Stimulated activated CD8-positive, alpha-beta memory T cell treated with anti-CD3 and anti-CD28 coated beads, Interleukin-15, amount 100 ng/mL, for 48 hours (primary cell): ENCODE measurements at places on chromosomes 16 and 17.

GRCh38 chr16:67872131-67872630 lies 671 bp upstream of the EDC4 start:
- DNase-seq: no peak

GRCh38 chr17:4839221-4839620 lies 6.1 kb downstream of the MINK1 start:
- no peak for DNase-seq

DNA sequence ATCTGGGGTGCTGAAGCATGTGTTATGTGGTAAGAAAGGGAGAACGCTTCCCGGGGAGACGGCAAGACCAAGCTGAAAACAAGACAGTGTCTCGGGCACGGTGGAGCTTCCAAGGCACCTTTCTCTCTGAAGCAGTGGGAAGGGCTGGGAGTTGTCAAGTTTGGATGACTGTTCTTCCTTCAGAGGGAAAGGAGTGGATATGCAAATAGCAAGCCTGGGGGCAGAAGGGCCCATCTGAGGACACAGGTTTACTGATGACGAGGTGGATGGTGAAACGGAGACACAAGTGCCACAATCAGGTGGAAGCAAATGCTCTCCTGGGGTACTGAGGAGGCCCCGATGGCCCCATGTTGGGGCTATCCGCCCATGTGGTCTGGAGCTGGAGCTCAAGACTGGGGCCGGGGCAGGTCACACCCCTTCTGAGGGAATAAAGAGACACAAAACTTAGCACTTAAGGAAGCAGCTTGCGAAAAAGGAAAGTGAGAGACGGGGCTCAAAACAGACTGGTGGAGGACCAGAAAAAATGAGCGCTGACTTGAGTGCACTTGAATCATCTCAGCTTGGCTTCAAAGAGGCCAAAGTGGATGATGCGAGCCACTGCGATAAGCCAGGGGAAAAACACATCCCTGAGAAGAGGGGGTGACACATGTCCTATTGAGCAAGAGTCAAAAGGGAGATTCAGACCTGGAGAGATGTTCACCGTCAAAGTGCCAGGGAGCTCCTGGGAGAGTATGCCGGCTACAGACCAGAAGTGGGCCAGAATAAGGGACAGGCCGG lies 34.8 kb upstream of the MTSS2 start:
- DNase-seq: no peak

- DNase-seq: no peak
These were observed 27.9 kb downstream of the IGFBP4 start for GRCh38 chr17:40470932-40471828.

GRCh38 chr17:31269578-31269983 lies 27.5 kb downstream of the OMG start:
- no peak for DNase-seq

GRCh38 chr17:42596386-42596785 lies 12.8 kb downstream of the RETREG3 start:
- DNase-seq: no peak

DNA sequence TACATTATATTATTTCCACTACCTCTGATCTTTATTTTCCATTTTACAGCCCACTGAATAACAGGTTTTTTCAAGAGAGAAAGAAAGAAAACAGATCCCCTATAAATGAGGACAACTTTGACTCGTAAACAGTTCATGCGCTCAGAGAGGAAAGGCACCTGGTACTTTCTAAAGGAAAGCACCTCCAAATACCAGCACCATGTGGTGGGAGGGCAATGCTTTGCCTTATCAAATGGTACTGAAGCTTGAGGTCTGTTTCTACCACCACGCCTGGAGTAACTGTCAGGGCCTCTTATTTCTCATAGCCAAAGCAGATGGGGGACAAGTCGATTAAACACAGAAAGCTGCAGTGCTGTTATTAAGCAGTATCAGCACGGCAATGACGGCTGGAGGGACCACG lies 510.3 kb upstream of the ZFHX3 start:
- DNase-seq: no peak

DNA sequence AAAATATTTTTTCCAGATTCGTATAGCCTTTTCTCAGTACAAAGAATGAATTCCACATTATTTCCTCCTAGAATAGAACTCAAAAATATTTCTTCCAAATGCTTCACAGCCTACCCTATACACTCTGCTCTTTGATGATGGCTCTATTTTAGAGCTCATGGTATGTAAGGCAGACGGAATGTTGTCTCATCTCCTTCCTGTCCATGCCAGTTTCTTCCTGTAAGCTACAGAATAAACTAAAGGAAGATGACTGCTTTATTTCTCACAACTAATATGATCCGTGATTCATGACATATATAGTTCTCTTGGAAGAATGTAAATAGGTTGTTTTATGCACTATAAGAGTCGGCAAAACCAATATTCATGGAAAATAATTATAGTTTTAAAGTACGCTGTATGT lies 723.1 kb downstream of the CDH11 start:
- no peak for DNase-seq

GRCh38 chr16:89708481-89708931 lies 7.0 kb upstream of the SPATA2L start:
- DNase-seq: no peak

- DNase-seq: no peak
These were observed 14.2 kb downstream of the CRYM start for GRCh38 chr16:21263640-21264570.

GRCh38 chr16:47578573-47578972 lies 117.4 kb downstream of the PHKB start:
- no peak for DNase-seq

- no peak for DNase-seq
These were observed 1.1 kb downstream of the P4HB start for GRCh38 chr17:81858967-81859905.

DNA sequence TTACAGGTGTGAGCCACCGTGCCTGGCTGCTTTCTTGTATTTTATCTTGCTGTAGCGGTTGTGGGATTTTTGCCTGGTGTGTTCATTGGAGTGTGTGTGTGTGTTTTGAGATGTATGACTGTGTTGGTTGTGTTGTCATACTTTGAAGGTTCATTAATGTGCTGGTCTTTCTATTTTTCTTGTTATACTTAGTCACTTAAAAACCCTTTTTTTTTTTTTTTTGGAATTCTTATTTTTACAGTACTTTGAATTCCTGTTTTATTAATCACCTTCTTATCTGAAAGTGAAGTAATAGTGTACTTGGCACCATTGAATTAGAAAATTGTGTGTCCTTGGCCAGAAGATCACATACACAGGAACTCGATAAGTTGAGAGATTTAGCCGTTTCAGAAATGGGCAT lies 30.2 kb downstream of the TENT4B start:
- no peak for DNase-seq

DNA sequence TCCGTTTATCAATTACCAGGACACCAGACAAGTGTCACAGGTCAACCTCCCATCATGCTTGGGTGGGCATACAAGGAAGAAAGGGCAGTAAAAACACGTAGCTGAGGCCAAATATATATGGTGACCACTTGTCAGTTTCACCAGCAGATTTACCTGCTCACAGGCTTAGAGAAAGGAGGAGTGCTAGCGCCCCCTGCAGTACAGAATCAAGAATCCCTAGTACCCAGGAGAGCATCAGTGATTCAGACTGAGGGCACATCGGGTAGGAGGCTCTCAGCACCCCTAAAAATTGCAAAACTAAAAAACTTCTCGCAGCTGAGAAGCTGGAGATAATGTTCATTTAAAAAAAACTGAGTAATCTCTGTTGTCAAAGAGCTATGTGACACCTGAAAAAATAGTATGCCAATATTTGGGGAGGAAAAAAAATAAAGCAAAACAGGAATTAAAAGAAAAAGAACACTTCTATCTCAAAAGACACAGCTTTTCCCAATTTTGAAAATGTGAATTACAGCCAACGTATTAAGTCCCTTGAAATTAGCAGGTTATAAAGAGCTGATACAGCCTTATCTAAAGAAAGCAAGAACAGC lies 21.2 kb upstream of the MON1B start:
- peak; percentile 15 for DNase-seq

- no peak for DNase-seq
These were observed 5.8 kb downstream of the PDK2 start for GRCh38 chr17:50100921-50101345.

DNA sequence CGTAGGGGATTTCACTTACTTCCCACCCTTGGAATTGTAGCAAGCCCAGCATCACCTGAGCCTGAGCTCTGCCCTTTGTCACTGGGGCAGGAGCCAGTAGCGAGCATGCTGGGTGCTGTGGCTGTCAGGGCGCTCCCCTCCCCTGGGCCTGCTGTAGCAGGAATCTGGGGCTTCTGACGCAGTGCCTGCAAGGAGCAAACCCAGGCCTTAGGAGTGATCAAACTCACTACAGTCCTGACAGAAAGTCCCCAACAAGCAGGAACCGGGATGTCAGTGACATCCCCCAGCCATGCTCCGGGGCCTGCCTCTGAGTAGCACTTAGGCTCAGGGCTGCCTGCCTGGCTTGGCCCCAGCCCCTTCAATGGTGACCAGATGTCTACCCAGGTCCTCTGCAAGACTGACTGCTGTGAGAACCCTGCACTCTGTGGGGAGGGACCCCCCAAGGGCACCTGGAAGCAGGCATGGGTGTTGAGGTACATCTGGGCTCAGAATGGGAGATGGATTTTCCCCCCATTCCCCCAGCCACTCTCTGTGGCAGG lies 23.5 kb downstream of the PLD6 start:
- no peak for DNase-seq

DNA sequence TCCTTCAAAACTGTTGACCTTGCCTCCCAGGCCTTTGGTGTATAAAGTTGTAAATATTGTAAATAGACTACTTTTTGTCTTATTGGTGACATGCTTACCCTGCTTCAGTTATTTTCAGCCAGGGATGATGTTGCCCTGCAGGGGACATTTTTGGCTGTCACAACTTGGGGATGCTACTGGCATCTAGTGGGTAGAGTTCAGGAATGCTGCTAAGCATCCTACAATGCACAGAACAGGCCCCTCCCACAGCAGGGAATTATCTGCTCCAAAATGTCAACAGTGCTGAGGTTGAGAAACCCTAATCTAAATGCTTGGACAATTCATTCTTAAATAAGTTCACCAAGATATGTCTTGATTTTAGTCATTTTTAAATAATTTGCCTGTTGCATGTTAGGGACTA lies 459.8 kb downstream of the PMP22 start:
- no peak for DNase-seq

DNA sequence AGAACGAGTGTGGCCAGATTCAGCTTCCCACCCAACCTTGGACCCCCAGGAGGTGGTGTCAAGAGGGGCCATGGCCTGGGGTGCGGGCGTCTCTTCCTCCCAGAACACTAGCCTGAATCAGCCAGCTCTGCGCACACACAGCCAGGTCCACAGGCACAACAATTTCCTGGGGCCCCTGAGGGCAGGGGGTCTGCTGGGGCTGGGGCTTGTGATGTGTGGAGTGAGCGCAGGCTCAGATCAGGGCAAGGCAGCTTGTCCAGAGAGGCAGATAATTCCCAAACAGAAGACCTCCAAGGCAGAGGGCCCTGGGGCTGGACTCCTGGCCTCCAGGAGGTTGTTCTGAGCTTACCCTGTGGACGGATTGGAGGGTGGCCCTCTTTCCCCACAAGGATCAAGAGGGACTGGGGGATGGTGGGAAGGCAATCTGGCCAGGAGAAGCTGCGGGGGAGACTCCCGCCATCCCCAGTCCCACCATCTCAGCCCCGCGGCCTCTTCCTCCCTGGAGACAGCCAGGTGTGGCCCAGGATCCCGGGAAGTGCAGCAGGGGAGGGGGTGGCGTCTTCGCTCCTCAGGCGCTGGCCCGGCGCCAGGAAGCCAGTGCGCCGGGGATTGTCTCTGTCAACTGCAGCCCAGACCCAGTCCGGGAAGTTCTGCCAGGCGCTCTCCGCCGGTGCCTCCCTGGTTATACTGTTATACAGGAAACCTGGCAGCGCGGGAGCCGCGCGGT lies 52.0 kb upstream of the AMZ2 start:
- DNase-seq: no peak

- no peak for DNase-seq
These were observed 43.9 kb downstream of the TRARG1 start for GRCh38 chr17:1323336-1323735.

DNA sequence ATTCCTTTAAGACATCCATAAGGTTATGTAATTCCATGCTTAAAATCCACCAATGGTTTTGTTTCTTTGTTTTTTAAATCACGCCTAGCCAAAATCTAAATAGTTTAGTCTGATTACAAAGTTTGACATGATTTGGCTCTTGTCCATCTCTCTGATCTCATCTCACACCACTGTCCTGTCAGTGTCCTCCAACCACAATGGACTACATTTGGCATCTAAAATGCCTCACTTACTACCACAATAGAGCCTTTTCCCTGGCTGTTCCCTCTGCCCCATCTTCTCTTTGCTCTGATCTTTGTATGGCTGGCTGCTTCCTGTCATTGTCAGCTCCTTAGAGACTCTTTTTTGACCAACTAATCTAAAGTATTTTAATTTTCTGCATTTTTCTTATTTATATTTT lies 157.2 kb downstream of the MYO1D start:
- no peak for DNase-seq

GRCh38 chr16:27199736-27200135 lies 3.6 kb upstream of the KDM8 start:
- DNase-seq: no peak

GRCh38 chr16:50809561-50809960 lies 67.7 kb downstream of the CYLD start:
- no peak for DNase-seq

DNA sequence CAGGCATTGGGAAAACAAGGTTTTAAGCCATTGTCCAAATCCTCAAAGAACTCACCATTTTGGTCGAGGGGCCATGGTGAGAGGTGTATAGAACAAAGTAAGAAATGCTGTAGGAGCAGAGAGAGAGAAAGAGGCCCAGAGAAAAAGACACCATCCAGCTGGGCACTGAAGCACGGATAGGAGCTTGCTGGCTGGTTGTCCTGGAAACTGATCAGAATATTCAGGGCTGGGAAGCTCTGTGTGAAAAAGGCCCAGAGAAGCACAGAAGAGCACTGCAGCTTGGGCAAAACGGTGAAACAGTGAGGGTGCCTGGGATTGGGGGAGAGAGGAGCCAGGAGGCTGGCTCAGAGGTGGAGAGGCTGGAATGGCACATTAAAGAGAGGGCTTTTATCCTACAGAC lies 16.5 kb downstream of the HS3ST3B1 start:
- DNase-seq: no peak

DNA sequence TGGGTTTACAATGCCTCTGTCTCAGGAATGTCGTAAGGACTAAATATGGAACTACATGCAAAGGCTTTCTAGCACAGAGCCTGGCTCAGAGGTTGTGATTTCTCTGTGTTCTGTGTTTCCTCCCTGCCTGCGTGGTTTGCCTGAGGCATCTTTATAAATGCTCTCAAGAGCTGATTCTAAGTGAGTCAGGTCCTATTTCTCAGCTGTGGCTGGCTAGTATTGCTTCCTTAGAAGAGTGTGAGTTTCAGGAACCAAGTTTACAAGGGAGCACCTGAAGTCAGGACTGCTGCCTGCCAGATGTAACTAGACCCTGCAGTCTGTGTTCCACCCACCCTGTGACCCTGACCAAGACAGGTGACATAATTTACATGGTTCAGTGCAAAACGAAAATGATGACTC lies 8.0 kb upstream of the CCL1 start:
- no peak for DNase-seq
